ENCODE measurements at places on chromosomes 5 and 9.

- DNase-seq, result no peak
Measured at GRCh38 chr9:120542701-120543490, 37.1 kb downstream of the CDK5RAP2 start.

DNA sequence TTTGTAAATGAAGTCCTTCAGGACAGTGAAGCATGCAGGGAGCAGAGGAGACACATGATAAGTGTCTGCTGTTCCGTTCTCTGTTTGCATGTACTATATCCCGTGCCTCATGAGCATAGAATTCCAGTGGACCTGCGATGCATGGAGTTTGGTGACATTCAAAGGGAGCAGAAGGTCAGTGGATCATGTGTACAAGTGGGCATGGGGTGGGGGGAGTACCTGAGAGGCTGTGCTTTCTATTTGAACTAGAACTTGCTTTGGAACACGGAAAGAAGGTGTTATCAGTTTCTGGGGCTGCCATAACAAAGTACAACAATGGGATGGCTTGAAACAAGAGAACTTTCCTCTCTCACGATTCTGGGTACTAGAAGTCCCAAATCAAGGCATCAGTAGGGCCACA is 5.1 kb upstream of the CCNJL start:
- no peak for DNase-seq

- no peak for DNase-seq
Measured at GRCh38 chr9:33434317-33435105, 12.9 kb downstream of the AQP3 start.

- DNase-seq, result no peak
Measured at GRCh38 chr5:76718381-76718832, 2.5 kb downstream of the F2R start.

DNA sequence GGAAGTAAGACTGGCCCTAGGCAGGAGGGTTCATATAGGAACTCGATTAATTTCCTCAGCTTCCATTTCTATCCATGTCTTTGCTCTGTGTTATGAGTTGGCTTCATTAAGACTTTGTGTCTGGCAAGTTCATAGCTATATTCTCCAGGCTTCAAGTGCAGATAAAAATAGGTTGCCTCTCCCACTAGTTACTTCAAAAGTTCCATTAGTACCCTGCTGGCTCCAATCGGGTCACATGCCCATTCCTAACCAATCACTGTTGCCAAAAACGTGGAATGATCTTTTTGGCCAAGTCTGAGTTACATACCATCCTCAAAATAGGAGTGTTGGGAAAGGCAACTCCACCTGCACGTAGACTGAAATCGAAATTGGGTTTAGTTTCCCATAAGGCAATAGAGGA is 13.8 kb upstream of the SPATA31D1 start:
- no peak for DNase-seq

- no peak for DNase-seq
Measured at GRCh38 chr5:10743526-10743925, 17.5 kb downstream of the DAP start.

GRCh38 chr5:135999406-136000139 is 29.2 kb upstream of the TGFBI start:
- no peak for DNase-seq

- DNase-seq, result no peak
Measured at GRCh38 chr5:54658010-54658409, 140.5 kb downstream of the SNX18 start.

- DNase-seq, result no peak
Measured at GRCh38 chr5:118696076-118696475, 292.3 kb downstream of the DTWD2 start.

GRCh38 chr5:40017135-40017534 is 592.4 kb upstream of the DAB2 start:
- DNase-seq, result no peak

- no peak for DNase-seq
Measured at GRCh38 chr5:111310711-111311620, 86.8 kb downstream of the CAMK4 start.

- DNase-seq, result no peak
Measured at GRCh38 chr5:96172436-96172835, 210.8 kb upstream of the ELL2 start.

DNA sequence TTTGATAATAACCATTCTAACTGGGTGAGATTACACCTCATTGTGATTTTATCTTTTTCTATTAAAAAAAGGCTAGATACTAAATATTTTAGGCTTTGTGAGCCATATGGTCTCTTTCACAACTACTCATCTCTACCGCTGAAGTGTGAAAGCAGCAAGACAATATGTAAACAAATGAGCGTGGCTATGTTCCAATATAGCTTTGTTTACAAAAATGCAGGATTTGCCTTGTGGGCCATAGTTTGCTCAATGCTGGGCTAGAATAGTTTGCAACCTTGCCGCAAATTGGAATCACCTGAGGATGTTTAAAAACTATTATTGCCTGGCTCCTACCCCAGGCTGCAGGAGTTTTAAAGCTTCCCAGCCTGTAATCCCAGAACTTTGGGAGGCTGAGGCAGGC is 10.2 kb upstream of the GPR150 start:
- no peak for DNase-seq

DNA sequence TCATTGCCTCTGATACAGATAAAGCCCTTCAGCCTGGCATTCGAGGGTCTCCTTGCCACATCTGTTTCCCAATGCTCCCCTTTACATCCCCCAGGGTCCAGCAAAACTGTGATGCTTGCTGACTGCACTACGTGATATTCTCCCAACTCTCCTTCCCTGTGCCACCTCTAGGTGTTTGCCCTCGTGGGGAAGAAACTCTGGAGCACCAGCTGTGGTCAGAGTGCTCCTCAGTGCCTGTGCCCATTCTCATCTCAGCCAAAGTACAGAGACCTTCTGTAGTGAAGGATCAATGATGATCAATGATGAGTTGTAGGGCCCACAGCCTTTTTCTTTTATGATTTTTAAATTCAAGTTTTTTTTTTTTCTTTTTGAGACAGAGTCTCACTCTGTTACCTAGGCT is 40.3 kb upstream of the MELK start:
- no peak for DNase-seq

Data from HEK293T (cell line).